ENCODE measurements at places on chromosomes 12 and 14.

- no peak for DNase-seq
These were observed 64.6 kb downstream of the ATG14 start for GRCh38 chr14:55347040-55347439.

GRCh38 chr14:55881577-55882241, 236.5 kb upstream of the PELI2 start:
- DNase-seq, result no peak

GRCh38 chr14:75479770-75480600, 42.3 kb upstream of the BATF start:
- peak; percentile 66 for DNase-seq

- no peak for DNase-seq
These were observed 17.8 kb downstream of the TAOK3 start for GRCh38 chr12:118354903-118355302.

All from NT2/D1 (cell line).